Urinary bladder (tissue), 4 donors: ENCODE measurements at places on chromosomes 4 and X. TPM values are rescaled to one million over a fixed set of nuclear protein-coding genes. Genes with fewer than 3 reads are reported as not detected.

The SLC26A1 gene
- total RNA-seq, result 0.05 TPM

The ERVMER34-1 gene
- 1.5 TPM for total RNA-seq

The CPE gene
- 242 TPM for total RNA-seq

The RBPJ gene
- 185 TPM for total RNA-seq

The EIF4E gene
- total RNA-seq, result 143 TPM

The MAGEB2 gene
- total RNA-seq, result not detected
